ENCODE measurements at places on chromosomes 1 and 21.

GRCh38 chr1:160177667-160178066 lies 12.7 kb upstream of the CASQ1 start:
- no peak for DNase-seq

GRCh38 chr1:231594123-231594522 lies 32.5 kb upstream of the DISC1 start:
- no peak for DNase-seq

DNA sequence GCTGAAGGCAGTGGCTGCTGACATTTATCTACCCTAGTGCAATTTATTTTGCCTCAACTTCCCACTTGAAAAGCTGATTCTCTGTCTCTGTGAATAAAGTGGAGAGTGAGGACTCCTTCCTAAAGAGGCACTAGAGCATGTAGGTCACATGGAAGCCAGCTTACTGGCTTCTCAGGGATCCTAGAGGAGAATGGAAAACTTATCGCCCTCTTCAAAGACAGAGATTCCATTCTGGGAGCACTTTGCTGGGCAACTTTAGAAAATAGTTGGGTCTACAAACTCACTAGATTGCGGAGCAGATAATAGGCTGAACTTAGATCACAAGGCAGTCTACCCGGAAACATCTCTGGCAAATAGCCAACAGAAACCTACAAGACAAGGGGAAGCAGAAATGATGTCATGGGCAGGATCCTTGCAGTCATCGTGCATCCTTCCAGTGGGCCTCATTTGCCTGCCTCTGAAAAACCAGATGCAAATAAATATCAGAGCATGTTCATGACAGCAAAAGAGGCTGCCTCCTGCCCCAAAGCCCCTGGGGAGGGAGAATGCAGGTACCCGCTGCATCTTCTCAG lies 104.8 kb upstream of the BARHL2 start:
- no peak for DNase-seq

- no peak for DNase-seq
Observed at GRCh38 chr21:46603228-46603627, 1.7 kb downstream of the S100B start.

DNA sequence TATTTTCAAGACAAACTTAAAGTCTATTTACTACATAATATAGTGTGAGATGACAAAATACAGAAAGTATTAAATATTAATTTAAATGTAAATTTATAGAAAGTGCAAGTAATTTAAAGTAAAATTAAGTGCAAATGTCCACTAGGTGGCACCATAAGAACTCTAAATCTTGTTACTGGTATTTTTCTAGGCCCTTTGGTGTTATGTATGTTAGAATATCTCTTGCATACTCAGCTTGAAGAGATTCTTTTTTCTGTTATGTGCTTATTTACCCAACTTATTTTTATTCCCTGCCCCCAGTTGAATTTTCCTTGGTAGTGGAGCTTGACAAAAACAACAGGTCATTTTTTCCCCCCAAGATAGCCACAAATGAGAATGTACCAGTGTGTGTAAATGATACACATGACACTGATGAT lies 71.5 kb downstream of the RPS6KC1 start:
- peak; percentile 41 for DNase-seq

DNA sequence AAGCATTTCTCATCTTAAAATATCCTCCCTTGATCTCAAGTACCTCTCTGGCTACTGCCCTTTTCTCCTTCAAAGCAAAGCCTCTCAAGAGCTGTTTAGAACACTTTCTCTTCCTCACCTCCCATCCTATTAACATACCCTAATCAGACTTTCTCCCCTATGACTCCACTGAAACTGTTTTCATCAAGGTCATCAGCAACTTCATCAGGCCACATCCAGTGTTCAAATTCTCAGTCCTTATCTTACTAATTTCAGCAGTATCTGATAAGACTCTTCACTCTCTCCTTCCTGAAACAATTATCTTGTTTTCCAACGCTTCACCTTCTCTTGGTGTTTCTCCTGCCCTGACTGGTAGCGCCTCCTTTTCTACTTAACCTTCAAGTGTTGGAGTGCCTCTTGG lies 1.5 kb upstream of the RAP1A start:
- no peak for DNase-seq

GRCh38 chr1:96445302-96445701 lies 276.3 kb upstream of the PTBP2 start:
- no peak for DNase-seq

DNA sequence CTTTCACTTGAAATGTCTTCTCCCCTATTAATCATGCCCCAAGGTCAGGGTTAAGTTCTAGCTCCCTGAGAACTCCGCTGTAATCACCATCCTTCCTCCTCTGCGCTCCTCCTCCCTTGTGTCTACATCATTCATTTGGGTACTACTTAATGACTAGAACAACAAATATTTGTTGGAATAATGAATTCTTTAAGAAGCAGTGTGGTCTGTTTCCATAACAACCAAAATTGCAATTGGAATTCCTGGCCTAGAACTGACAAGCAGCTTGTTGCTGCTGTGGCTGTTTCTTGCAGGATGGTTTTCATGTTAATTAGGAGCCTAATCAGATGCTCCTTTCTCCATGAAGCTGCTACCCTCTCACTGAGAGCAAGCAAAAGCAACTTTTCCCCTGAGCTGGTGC lies 192.5 kb downstream of the ZZZ3 start:
- DNase-seq, result no peak

DNA sequence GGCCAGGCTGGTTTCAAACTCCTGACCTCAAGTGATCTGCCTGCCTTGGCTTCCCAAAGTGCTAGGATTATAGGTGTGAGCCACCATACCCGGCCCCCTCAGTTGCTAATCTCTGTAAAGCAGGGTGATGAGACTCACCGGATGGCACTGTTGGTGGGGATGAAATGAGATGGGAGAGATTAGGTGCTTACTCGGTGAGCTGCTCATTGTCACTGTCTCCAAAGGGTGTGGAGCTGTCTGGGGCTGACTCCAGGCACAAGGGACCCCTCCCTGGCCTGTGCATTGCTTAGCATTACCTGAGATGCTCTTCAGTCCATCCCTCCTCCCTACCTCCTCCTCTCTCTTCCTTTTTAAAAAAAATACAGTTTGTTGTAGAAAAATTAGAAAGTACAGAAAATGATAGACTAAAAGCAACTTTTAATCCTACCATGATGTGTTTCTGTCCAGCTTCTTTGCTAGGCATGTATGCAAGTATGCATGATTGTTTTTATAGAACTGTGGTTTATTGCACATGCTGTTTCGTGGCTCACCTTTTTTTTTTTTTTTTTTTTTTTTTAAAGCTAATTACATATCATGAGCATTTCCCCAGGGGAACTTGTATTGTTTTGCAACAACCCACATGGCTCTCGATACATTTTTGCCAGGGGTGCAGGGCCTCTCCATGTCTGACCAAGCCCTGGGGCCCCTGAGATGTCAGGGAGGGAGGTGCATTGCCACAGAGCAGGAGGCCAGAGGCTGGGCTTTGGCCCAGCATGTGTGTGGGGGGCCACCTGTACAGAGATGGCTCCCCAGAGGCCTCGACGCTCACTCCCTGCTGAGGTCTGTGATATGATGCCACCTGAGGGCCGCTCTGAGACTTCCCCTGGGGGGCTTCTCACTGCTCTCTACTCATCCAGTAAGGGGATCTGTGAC lies 55.4 kb downstream of the ARHGEF10L start:
- no peak for DNase-seq

DNA sequence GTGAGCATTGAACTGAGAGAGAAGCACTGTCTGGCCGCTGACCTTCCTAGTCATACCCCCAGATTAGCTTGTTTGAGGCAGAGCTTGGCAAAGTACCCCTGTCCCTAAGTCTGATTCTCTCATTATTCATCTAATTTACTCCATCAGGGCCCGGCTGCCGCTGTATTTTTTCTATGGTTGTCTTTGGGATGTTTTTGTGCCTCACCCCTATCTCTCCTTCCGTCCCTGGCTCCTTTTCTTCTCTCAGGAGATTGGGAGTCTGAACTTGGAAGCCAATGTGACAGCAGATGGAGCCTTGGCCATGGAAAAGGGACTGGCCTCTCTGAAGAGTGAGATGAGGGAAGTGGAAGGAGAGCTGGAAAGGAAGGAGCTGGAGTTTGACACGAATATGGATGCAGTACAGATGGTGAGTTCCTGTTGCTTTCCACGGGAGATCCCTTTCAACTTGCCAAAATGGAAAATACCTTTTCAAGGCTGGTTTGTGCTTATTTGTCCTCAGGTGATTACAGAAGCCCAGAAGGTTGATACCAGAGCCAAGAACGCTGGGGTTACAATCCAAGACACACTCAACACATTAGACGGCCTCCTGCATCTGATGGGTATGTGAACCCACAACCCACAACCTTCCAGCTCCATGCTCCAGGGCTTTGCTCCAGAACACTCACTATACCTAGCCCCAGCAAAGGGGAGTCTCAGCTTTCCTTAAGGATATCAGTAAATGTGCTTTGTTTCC lies 53.9 kb downstream of the LAMC2 start:
- DNase-seq, result no peak

GRCh38 chr1:186738926-186739325 lies 58.7 kb upstream of the PTGS2 start:
- DNase-seq, result no peak

DNA sequence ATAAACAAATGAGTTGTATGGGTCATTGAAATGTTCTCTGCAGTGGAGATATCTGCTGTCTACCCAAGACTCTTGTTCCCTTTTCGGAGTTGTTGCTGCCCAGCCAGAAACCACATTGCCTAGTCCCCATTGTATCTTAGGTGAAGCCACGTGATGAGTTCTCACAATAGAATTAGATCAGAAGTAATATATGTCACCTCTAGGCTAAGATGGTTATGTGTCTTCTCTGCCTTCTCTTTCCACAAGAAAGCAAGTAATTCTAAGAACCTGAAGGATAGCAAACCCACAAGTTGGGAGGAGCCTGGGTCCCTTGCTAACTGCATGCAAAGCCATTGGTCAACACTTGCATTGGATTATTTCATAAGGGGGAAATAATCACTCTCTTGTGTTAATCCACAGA lies 76.6 kb downstream of the ADCY10 start:
- no peak for DNase-seq

DNA sequence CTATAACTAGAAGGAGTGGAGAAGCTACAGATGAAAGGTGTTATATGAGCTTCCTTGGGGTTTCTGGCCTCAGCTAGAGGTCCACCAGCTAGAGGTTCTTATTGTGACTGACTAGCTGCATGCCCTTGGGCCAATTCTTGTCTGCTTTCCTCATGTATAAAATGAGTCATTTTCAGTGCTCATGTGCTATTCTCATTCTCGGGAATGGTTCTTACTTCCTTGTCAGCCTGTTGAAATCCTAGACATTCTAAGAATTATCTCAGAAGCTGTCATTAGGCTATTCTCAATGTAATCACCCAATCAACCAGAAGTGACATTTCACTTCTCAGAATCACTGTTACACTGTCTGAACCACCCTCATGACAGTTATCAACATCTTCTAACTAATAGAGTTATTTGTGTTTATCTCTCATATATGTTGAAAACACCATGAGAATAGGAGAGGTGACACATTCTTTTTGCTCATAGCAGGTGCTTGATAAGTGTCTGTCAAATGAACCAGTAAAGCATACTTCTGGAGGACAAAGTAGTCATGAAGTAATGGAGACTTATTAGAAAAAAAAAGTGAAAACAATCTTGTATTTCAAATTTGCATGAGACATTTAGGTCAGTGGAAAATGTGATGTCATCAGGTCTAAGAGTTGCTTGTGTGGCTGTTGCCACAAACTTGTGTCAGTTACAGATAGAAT lies 122.8 kb upstream of the IVNS1ABP start:
- DNase-seq, result no peak

DNA sequence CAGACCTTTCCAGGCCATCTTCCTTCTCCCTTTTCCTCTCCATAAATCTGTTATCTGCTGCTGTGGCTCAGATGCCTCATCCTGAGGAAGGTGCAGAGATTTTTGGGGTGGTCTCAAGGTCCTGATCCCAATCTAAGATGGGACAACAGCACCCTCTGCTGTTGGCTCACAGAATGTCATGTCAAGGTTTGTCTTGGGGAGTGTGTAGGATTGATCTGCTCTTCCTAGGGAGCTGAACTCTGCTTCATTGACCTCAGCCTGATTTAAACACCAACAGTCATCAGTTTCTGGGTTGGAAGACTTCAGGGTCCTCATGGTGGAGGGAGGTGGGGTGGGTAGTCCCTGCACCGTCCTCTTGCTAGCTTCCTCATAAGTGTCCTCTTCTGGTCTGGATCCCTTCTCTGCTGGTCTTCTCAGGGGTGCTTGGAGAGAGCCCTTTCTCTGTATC lies 62.8 kb upstream of the LAX1 start:
- peak; percentile 23 for DNase-seq

Measured in DMS153 (cell line).